Omental fat pad (tissue), 4 donors: ENCODE measurements at places on chromosomes 7 and 10.

DNA sequence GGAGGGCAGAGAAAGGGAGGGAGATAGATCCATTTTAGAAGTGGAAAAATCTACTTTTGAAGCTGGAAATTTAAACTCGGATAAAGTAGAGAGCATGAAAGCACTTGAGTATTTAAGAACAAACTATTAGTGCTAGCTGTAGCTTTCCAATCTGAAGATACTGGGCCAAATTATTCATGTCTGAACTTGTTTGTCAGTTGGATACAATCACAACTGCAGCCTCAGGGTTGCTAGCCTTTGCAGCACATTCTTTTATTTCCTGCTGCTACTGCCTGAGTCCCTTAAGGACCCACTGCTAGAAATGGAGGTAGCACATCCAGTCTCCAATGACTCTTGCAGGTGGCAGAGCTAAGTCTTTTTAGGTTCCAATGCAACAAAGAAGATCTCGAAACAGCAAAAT lies 8.3 kb upstream of the SLC25A13 start:
- no peak for DNase-seq

GRCh38 chr10:75532253-75532924 lies 101.0 kb downstream of the LRMDA start:
- no peak for DNase-seq

- no peak for DNase-seq
These were observed 964.1 kb downstream of the GRID1 start for GRCh38 chr10:85402541-85402940.

DNA sequence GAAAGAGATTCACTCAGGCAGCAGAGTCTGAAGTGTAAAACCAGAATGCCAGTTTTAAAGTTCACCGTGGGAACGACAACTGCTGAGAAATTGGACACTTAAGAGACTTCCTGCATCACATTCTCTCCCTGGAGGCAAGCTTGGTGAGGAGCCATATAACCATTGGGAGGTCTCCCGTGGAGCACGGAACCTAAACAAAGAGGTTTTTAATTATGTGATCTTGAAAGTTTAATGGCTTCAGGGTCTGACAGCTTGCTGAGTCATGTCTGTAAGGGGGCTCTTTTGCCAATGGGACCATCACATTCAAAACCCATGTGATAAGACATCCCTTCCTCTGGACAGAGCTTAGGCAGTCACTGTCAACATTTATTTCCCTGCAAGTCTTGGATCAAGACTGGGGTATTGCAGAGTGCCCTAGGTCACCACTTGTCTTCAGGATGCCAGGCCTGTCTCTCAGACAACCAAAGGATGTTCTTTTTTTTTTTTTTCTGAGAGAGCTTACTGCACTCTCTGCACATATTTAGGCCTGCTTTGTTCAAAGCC lies 674.4 kb downstream of the TYW1 start:
- no peak for DNase-seq

- no peak for DNase-seq
These were observed 154.3 kb downstream of the ELAPOR2 start for GRCh38 chr7:86904949-86905834.

GRCh38 chr7:18357691-18358090 lies 137.9 kb upstream of the HDAC9 start:
- DNase-seq = no peak

GRCh38 chr7:30223896-30224295 lies 60.5 kb upstream of the ZNRF2 start:
- no peak for DNase-seq

DNA sequence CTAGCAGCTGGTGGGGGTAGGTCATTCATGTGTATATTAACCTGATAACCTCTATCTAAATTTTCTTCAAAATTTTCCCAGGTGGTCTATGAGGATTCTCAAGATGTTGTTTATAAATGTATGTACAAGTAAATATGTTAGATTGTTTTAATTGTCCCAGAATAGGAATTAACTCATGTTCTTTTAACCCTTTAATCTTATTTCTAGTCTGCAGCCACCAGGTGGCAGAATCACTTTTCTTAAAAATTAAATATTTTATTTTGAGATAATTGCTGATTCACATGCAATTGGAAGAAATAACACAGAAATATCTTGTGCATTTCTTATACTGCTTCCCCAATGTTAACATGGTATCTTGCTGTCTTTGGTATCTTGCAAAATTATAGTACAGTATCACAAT lies 589.5 kb downstream of the ARL4A start:
- DNase-seq = no peak

- no peak for DNase-seq
These were observed 23.0 kb upstream of the DLD start for GRCh38 chr7:107867858-107868466.

DNA sequence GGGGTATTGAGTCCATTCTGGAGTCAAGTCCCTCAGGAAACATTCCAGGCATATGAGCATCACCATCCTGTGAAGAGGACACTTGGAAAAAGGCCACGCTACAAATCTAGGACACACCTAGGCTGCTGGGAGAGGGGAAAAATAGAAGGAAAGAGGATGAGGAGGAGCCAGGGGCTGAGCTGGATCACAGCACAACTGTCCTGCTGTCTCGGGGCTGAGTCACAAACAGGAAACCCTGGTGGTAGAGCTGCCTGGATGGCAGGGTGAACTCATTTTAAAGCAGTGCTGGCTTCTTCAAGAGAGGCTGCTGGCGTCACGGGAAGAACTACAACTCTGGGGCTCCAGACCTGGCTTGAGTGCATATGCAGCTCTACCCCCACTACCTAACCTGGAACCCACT lies 151.5 kb downstream of the RNF216 start:
- no peak for DNase-seq

- DNase-seq = no peak
These were observed 46.5 kb downstream of the PRR15 start for GRCh38 chr7:29610086-29610485.

- DNase-seq = no peak
These were observed 406.3 kb downstream of the GFRA1 start for GRCh38 chr10:115866691-115867090.

DNA sequence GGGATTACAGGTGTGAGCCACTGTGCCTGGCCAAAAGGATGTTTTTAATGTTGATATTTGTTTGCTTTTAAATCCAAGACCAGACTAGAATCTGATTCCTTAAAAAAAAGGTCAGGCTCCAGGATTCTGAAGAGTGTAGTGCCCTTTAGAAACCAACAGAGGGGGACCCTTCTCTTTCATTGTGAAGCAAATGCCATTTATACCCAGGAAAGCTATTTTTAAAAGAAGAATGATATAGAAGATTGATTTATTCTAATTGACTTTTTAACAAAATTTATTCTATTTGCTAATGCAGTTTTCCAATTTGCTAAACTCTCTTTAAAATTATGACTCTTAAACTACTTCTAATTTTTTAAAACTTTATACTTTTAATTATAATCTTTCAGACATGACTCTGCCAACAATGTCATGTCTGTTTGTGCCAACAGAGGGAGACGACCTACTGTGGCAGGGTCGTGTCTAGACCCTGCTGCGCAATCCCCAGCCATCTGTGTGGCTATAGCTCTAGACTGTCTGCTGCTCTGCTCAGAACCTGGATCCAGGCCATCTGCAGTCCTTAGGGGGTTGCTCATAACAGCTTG lies 201.0 kb upstream of the IMMP2L start:
- DNase-seq = no peak

- no peak for DNase-seq
These were observed 19.8 kb upstream of the COL1A2 start for GRCh38 chr7:94374721-94375566.

- no peak for DNase-seq
These were observed 851 bp downstream of the KIFBP start for GRCh38 chr10:68989317-68989990.

- no peak for DNase-seq
These were observed 136.6 kb downstream of the ARHGAP22 start for GRCh38 chr10:48468130-48468790.

DNA sequence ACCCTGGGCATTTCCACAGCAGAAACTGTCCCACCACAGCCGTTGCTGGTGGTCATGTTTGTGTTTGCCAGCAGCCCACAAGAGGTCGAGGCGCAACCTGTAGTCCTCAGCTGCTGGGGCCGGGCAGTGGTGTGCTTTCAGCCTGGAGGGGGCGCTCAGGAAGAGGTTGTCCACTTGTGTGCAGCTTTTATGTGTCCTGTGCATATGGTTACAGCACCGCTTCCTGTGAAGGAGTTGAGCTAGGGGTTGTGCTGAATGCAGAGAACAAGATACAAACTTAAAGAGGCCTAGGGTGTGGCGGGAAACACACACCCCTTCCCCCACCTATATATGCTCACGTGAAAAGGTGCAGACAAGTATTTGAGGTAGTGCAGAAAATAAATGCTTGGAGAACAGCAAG lies 29.5 kb upstream of the PFKFB3 start:
- no peak for DNase-seq

DNA sequence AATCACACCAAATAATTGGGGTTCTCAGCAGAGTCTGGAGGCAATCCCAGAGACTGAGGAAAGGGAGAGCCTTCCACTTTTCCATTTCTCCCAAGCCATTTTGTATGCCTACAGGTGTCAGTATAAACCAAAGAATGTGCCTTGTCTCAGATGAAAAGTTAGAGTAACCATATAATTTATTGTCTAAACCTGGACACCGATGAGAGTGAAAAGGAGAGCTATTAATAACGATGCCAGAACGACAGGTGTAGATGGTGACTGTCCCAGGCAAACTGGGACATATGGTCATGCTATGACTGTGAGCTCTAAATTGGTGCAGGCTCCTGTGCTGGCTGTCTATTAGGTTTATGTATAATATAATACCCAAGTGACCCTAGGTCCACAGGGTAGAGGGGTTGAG lies 219.6 kb downstream of the ARHGAP12 start:
- DNase-seq = no peak

GRCh38 chr10:84392181-84392580 lies 63.8 kb downstream of the CCSER2 start:
- no peak for DNase-seq
